ENCODE measurements at places on chromosomes 4 and X.

DNA sequence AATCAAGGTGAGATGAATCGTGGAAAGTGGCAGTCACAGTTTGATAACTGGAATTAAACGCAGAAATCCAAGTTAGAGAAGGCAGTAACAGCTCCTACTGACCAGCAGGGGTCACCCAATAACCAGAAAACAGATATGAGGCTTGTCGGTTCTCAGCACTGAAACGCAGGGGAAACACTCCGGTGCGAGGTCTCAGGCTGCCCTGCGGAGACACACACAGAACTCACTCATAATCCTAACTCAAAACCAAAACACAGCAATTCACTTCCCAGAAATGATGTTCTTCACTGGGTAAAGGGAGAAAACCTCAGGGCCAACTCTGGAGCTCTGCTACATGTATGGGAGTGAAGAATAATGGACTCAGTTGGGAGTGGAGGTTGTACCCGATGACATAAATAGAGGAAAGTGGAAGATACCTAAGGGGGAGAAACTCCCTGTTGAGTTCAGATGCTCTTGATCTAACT is 384.4 kb downstream of the RAPGEF2 start:
- DNase-seq, result peak; percentile 26

DNA sequence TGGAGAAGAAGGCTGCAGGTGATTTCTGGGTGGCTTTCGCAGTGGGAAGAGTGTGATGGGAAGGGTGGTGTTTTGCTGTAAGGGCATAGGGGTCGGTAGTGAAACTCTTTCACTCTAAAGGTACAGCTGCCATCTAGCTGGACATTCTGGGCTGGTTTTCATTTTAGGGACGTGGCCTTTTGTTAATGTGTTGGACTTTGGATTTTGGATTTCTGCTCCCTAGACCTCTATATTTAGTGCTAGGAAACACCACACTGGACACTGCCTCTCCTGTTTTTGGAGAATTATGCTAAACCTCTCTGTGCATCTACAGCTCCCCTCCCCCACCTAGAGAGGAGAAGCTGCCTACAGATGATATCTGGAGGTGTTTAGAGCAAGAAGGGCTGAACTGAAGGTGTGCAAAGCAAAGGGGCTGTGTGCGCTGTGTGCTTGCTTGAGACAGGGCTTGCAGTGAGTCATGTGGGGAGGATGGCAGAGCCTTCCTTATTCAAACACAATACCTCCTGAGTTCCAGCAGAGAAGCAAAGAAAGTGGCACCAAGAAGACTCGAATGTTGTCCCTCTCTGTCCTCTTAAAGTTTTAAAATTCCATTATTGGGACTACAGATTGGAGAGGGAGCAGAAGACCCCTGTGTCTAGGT is 47.9 kb downstream of the STARD8 start:
- DNase-seq, result no peak

DNA sequence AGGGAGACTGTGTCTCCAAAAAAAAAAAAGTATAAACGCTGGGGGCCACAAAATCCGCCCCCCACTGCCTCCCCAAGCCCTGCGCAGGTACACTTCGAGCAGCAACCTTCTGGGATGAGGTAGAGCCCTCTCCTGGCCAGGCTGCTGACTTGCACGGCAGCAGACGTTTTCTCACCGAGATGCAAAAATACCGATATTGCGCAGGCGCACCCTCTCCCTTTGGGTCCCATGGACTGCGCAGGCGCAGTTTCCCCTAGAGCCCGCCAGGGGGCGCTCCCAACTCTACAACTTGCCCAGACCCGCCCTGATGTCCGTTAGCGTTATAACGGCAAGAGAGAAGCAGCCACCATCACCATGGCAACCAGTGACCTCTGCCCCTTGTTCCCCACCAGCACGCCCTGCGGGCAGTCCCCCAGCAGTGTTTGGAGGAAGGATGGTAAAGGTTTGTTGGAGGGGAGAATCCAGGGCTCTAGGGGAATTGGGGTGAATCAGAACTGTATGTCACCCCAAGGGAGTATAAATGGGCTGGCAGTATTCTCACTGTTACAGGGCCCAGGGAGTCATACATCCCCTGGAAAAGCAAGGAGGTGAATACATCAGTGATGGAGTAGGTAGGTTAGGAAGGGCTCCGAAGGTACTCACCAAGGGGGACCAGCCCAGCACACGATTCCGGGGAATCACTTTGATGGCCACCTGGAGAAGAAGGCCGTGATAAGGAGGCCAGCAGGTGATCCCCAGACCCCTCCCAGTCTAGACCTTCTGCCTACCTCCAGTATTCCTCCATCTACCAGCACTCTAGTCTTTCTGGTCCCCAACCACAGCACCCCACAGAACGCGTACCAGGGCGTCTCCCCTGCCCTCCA is 1.5 kb downstream of the PIM2 start:
- DNase-seq, result peak; percentile 91

- DNase-seq, result no peak
Observed at GRCh38 chr4:167218022-167218608, 16.2 kb downstream of the SPOCK3 start.

DNA sequence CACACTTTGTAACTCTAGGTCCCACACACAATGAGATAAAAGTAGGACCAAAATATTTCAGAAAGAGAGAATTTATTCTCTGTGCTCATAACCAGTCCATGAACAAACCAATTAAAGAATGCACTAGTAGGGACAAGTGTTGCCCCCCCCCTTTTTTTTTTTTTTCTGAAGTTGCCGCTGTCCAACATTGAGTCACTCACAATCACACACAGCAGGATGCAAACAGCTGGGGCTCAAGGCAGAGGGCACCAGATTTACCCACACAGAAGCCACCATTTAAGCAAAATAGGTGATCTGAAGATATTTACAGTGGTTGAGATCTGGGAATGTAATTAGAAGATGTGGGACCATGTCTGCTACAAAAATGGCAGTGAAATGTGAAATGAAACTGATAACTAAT is 850.9 kb upstream of the SLIT2 start:
- no peak for DNase-seq

DNA sequence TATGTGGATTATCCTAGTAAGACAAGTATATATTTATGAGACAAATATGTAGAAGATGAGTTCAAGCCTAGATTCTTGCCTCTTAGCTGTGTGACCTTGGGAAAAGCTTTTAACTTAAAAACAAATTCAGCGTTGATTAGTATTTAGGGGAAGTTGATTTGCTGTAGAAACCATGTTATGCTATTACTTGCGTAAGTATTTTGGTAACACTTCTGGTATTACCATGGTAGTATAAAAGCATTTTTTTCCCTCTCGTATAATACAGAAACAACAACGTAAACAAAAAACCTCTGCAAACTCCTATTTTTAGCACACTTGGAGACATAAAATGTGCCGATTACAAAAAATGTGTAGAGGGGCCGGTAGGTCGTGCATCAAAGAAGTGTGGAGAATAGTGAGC is 33.2 kb downstream of the STAG2 start:
- DNase-seq, result no peak

DNA sequence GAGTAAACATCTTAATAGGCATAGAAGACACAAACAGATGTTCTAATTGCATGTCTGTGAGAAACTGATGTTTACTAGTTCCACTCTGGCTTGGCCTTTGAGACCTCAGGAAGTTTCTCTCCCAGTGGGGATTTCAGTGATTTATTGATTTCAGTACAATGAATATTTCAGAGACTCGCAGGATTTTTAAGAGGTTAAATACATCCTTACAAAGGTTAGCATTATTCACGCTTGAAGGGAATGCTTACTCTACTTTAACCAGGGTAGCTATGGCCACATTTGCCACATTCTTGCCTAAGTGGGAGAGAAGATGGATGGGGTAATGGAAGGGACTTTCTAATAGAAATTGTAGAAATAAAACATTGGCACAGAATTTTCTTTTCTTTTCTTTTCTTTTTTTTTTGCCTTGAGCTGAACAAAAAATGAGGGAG is 480.1 kb downstream of the SPRY1 start:
- DNase-seq, result no peak

DNA sequence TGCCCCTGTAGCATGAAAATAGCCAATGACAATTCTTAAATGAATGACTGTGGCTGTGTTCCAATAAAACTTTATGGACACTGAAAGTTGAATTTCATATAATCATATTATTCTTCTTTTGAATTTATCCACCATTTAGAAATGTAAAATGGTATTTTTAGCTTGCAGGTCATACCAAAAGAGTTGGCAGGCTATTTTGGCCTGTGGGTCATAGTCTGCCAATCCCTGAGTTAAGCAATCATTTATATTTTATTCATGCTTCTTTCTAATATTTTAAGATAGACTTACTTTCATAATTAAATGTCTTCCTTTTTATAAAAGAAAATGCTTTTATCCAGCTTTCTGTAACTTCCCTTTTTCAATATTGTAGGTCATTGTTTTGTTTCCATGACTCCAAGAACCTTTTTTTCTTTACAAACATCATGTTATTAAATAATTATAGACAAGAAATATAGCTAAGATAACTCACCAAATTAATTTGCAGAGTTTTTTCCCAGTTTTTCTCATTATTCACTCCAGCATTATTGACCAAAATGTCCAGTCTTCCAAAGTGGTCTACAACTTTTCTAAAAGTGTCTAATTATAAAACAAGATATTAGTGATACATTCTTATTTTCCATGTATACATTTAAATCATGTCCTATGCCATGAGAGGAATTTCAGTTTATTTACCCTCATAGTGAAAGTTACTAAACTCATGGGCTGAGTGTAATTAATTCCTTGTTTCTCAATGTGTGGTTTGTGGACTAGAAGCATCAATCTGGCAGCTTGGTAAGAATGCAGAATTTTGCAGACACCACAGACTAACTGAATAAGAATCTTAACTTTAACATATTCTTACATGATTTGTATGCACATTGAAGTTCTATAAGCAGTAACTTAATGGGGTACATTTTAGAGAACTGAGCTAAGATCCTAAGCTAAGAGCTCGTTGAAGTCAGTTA is 4.5 kb downstream of the HPGD start:
- DNase-seq, result no peak

- no peak for DNase-seq
Observed at GRCh38 chrX:37075892-37076595, 67.9 kb downstream of the FAM47C start.

DNA sequence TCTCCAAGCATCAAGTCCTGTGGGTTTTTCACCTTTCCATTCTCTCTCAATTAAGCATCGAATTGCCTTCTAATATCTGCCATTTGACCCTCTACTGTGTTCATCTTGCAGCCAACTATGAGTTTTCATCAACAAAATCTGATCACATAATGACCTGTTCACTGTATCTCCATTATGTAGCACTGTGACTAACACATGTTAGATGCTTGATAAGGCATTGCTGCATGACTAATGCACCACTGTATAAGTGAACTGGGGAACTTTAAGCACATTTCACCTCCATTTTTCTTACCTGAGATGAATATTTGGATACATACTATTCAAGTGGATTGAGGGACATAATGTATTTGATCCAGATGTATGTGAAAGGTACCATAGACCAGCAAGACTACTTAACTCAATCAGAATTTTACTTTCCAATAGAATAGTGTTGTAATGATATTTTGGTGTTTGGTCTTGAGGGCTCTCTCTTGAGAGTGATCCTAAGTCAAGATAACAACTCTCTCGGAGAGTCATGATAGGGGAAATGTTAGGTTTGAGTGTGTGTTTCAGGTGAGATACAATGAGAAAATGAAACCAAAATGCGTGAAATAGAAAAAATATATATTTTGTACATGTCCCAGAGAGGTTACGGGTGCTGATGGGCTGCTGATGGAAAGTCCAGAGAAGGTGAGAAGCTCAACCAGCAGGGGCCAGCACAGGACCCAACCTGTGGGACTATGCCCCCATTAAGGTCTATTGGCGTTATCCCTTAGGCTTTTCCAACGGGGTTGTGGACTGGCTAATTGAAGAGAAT is 60.2 kb upstream of the HS3ST1 start:
- DNase-seq, result no peak

DNA sequence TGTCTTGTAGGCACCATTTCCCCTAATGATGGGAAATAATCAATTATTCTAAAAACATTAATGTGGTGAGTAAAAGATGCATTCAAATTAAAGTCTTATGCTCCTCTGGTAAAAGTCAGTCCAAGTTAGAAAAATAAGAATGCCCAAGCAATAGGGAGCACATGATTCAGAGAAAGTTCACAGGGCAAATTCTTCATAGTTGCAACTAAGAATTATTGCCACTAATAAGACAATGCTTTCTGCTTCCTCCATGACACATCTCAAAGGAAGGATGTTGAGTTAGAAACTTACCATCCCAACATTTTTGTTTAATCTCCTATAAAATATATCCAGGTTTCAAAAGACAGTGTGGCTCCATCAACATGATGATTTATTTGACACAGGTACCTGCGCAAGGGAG is 26.3 kb downstream of the PHOX2B start:
- no peak for DNase-seq

- DNase-seq, result no peak
Observed at GRCh38 chrX:9312922-9313867, 151.7 kb upstream of the TBL1X start.

DNA sequence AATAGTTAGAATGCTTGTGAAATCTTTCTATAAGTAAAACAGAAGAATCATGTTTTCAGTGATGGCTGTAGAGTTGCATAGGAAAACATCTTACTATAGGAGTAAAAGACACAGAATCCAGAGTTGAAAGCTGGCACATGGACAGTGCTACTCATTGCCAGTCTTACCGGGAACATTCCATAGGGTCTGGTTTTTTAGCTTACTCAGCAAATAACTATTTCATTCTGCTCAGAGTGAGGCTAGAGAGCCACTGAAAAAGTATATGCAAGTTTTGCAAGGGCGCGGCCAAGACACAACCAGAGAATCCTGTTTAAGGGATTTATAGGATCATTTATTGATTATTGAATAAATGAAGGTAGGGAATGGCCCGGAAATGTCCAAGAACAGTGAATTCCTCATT is 60.3 kb downstream of the MTHFD2L start:
- DNase-seq, result no peak

DNA sequence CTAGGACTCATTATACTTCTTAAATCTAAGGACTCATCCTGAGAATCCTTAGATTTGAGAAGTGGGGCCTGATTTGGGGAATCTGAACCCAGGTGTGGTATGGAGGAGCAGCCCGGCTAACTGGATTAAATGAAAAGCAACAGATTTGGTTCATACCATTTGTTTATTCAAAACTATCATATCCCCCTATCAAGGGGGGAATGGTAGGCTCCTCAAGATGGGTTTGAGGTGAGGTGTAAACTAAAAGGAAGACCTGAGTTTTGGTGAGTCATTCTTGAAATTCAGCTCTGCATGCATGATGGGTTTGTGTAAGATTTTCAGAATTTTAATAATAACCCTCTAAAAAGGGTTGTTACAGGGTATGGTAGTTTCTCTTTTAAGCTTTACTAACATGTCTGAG is 53.4 kb downstream of the CASP6 start:
- no peak for DNase-seq

- no peak for DNase-seq
Observed at GRCh38 chrX:6129195-6129594, 99.5 kb downstream of the NLGN4X start.

- DNase-seq, result no peak
Observed at GRCh38 chrX:23292354-23292987, 42.2 kb upstream of the PTCHD1 start.

DNA sequence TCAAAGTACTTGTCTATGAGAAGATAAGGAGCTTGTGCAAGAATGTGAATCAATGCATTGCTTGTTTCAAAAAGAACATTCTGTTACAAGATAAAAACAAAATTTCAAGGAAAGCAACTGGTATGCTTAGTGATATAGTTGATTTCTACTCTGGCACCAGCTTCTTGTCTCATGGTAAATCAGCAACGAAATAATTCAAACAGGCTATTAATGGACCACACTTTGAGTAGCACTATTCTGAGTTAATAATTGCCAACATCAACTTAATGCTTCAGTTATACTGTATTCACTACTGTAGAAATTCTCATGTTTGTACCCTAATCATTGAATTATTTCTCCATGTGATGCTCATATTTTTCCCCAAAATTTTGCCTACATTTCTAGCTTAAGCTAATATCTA is 252.6 kb downstream of the NDST4 start:
- no peak for DNase-seq

GRCh38 chr4:15694431-15694830 is 8.4 kb upstream of the BST1 start:
- DNase-seq, result no peak

Measured in NCI-H1930 (cell line).